ENCODE measurements at places on chromosomes 6 and 20. TPM values are rescaled to one million over a fixed set of nuclear protein-coding genes. Genes with fewer than 3 reads are reported as not detected.

GRCh38 chr6:116836606-116837342 lies 7.9 kb upstream of the GPRC6A start:
- no peak for DNase-seq

DNA sequence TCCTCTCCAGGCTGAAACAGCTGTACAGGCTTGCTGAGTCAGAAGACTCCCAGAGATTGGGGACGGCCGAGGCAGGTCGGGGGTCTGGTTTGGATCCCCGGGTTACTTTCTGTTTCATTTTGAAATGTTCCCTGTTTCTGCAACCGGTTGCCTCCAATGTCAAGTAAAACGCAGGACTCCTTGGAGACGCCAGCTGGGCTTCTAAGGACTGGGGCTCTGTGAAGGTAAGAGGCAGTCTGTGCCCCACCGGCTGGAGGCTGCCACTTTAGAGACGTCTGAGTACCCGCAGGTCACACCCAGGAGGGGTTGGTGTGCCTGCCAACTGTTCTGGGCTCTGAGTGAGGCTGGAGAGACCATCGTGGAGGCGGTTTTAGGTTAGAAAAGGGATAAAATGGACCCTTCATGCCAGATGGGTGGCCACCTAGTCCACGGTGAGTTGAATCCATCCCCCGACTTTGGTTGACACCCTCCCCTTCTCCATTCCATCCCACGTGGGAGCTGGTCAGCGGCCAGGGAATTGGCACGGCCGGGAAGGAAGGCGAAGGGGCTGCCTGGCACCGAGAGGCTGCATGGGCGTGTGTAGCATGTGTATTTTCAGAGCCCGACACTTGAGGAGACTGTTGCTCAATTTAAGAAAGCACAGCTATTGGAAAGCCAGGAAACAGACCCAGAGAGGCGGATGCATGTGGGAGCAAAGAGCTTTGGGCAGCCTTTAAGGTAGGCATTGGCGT lies 240.9 kb downstream of the PHACTR1 start:
- peak; percentile 55 for DNase-seq

- DNase-seq = no peak
Observed at GRCh38 chr20:50238081-50238800, 47.6 kb downstream of the CEBPB start.

LAMA2 gene
- 40.2 TPM for total RNA-seq

- no peak for DNase-seq
Observed at GRCh38 chr6:82062219-82062618, 185.3 kb downstream of the IBTK start.

MEP1A gene
- not detected for total RNA-seq

- DNase-seq = no peak
Observed at GRCh38 chr6:150057501-150057951, 11.4 kb downstream of the ULBP3 start.

TMEM151B gene
- not detected for total RNA-seq

GRCh38 chr6:68639826-68640490 lies 4.9 kb downstream of the ADGRB3 start:
- DNase-seq = no peak

DNA sequence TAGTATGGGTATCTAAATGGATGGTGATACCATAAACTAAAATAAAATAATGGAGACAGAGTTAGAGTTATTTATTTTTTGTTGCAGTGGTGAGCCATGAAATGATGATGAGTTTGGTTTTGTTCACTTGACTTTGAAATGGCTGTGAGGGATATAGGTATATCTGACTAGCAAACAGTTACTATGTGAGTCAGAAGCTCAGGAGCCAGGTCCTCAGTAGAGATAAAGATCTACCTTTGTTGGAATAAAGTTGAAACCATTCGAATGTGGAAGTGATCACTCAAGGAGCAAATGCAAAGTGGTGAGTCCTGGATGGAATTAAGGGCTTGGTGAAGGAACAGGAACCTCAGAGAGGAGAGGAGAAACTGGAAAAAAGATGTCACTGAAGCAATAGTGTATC lies 86.0 kb upstream of the TPD52L1 start:
- DNase-seq = no peak

LHFPL5 gene
- total RNA-seq = not detected

GRCh38 chr20:62587757-62588402 lies 54.4 kb upstream of the SLCO4A1 start:
- no peak for DNase-seq

- no peak for DNase-seq
Observed at GRCh38 chr6:38427492-38428210, 212.1 kb downstream of the BTBD9 start.

- peak; percentile 57 for DNase-seq
Observed at GRCh38 chr6:11245381-11246256, 13.2 kb upstream of the NEDD9 start.

- no peak for DNase-seq
Observed at GRCh38 chr6:52612336-52613054, 35.6 kb upstream of the TRAM2 start.

DNA sequence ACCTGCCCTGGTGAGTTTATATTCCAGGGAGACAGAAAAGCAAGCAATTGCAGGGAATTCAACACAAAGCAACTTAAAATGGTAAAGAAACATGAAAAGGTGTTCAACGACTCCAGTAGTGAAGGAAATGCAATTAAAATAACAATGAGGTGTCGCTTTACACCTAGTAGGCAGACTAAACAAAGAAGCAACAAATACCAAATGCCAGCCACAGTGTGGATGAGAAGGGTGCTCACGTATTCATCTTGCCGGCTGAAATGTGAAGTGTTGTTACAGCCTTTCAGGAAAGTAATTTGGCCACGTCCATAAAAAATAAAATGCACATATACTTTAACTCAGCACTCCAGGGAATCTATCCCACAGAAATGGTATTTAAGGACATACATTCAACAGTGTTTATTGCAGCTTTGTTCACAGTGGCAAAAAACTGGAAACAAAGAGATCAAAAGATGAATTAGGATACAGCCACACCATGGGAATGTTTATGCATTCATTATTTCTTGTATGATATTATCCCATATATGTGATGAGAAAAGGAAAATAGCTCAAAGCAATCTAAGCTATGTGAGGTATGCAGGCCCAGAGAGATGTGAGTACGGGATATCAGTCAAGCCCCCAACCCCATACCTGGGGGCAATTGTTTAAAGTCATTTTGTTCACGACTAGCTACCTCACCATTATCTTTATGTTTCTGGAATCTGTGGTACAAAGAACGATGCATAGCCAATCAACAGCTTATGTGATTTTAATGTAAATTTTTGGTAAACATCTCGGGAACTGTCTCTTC lies 266.0 kb upstream of the SOX4 start:
- DNase-seq = no peak

DNA sequence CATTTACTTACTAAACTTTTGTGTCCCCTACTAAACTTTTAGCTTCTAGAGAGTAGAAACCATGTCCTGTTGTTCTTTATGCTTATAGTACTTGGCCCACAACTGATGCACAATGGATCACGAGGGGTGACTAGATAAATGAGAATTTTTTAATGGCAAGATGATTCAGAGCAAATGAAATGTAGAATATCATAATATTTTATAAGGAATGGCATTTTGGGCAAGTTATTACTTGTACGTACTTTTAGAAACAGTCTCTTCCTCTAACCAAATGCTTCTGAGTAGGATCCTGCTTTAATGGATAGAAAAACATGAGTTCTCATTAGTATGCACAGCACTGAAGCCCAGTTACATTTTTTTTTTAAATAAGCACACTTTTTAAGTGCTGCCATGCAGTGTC lies 336.3 kb downstream of the NRN1 start:
- no peak for DNase-seq

- no peak for DNase-seq
Observed at GRCh38 chr6:148565321-148565926, 181.4 kb upstream of the UST start.

DNA sequence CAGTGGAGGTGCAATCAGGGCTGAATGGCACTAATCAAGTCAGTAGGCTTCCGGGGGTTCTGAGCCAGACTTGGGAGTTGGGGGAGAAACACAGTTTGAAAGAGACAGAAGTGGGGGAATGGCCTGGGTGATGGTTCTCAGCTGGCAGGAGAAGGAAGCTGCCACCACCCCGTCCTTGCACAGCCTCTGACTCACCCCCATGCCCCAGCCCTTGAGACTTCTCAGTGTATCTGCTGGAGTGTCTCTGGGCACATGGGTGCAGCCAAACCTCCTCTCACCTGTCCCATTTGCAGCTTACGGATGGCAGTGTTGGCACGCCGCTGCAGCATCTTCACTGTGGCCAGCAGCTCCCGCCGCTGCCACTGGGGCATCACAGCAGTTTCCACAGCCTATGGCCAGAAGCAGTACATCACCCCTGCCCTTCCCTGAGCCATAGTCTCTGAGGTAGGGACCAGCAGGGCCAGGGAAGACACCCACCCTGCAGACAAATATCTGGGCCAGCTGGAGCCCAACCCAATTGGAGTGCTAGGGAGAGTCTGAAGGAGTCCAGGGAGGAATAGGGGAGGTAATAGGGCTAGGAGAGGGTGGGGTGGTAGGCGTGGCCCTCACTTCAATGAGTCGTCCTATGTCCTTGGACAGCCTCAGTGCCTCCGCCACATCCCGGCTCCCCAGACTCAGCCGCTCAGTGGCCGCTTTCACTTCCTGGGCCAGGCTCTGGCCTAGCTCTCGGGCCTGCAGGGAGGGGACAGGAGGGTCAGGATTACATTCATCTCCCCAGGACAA lies 11.2 kb downstream of the AARS2 start:
- no peak for DNase-seq

- no peak for DNase-seq
Observed at GRCh38 chr6:13267142-13267651, 61.1 kb downstream of the TBC1D7 start.

DNA sequence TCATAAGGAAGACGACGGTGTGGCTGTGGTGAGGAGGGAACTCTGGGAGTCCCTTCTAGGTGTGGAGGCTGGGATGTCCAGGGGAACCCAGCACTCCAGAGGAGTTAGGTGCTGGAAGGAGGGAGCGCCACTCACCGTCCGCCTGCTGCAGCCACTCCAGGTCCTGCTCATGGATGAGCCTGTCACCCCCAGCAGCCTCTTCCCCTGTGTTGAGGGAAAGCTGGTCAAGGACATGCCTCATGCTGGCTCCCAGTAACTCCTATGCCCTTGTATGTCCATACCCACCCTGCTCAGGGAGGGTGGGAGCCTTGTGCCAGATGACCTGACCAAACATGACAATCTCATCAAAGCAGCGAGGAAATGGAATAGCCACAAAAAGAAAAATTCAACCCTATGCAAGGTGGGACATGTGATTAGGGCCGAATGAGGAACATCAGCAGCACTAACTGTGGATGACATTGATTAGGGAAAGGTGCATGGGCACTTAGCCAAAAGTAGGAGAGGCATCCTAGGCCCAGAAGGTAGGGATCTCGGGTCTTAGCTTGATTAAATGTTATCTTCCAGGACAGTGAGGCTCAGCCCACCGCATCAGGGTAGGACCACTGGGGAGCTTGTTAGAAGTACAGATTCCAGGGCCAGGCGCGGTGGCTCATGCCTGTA lies 3.0 kb downstream of the DNPH1 start:
- no peak for DNase-seq

DNA sequence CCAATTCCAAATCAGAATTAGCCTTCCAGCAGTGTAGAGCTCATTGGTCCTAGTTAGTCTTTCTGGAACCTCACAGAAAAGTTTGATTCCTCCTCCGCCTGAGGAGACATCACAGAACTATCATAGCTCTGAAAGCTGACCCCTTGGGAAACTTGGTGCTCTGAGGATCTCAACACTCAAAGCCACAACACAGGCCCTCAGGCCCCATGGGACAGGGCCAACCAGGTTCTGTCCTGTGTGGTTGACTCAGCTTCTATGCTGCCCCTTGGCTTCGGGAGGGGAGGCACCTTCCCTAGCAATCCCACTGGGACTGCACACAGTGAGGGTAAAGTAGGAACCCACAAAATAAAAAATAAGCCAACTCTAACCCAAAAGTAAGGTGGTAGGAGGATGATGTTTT lies 237.5 kb upstream of the ECI2 start:
- DNase-seq = no peak

- no peak for DNase-seq
Observed at GRCh38 chr20:17466641-17467040, 64.5 kb downstream of the BFSP1 start.

DNA sequence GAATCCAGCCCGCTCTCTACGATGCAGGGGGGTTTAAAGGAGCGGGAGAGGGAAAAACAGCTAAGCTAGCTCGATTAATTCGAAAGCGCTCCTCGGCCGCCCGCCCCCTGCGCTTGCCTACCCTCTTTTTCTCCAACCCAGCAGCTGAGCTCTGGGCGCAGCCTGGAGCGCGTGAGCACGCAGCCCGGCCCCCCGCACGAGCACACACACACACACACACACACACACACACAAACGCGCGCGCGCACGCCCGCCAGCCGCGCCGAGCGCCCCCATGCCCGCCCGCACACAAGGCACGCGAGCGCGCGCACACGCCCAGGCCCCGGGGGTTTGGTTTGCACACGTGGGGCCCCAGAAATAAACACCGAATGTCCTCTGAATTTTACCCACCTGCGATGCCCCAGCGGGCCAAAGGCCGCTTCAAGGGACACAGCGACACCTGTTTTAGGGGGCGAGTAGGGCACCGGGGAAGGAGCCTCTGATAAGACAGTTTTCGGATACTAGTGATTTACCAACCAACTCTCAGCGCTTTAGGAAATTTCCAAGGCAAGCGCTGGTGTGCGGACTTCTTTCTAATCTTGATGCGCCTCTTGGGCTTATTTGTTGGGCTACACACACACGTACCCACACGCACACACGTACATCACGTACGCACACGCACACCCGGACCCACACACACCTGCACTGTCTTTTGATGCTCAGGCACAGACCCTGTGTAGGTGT lies 802 bp upstream of the NRN1 start:
- DNase-seq = no peak

- no peak for DNase-seq
Observed at GRCh38 chr6:37020381-37020780, 14.9 kb downstream of the FGD2 start.

DNA sequence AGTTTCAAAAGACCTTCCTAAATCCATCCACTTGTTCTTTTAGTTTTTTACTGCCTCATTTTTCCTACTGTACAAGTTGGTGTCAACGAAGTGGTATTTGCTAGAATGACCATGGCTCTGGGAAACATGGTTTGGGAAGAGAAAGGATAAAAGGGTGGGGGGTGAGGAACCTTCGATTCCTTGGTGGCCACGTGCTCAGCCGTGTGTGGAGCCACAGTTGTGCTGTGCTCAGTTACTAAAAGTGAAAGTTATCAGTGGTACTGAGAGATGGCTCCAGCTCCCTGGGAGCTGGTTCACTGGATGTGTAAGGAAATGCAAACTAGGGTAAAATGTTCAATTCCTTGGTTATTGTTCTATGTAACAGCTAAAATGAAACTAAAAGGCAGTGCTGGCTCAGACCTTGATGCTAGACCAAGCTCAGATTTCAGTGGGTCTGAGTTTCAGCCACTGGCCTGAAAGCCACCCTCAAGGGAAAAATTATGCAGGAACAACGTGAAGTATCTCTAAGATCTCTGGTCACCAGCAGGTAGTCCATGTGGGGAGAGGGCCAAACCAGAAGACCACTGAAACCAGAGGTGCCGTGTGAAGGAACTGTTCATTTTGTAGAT lies 7.4 kb upstream of the SLC22A2 start:
- no peak for DNase-seq

OVOL2 gene
- not detected for total RNA-seq

ZBTB24 gene
- total RNA-seq = 8.1 TPM
